ENCODE measurements at places on chromosomes 16 and 17. TPM values are rescaled to one million over a fixed set of nuclear protein-coding genes. Genes with fewer than 3 reads are reported as not detected.

DNA sequence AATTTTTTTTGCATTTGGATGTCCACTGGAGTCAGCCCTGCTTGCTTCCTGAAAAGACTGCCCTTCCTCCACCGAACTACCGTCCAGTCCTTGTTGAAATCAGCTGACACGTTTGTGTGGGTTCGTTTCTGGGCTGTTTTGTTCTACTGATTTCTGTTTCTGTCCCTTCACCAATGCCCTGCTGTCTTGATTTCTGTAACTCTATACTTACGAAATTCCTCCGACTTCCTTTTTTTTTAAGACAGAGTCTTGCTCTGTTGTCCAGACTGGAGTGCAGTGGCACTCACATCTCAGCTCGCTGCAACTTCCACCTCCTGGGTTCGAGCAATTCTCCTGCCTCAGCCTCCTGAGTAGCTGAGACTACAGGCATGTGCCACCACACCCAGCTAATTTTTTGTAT is 8.4 kb upstream of the GAA start:
- H3K27ac ChIP-seq: no peak overlapping the region
- H3K36me3 ChIP-seq: no peaks in the 10 kb centered on the region
- DNase-seq: no peak
- no peaks in the 10 kb centered on the region for H3K27me3 ChIP-seq
- H3K4me3 ChIP-seq: no peak overlapping the region

DNA sequence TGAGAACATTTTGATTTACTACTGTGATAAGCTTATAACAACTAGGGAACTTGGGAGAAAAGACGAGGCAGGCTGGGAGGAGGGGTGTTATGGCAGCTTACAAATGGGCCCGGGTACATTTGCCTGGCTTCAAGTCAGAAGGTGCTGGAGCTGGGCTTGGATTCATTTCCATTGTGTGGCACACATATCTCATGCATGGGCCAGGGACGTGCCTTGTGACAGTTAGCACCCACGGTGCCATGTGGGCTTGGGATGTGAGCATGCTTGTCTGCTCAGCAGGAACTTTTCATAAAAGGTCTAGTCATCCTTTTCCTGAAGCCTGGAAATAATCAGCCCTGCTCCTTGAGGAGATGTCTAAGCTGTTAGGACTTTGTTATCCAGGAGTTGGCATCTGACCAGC is 572.2 kb downstream of the CDH13 start:
- no peak for DNase-seq
- H3K36me3 ChIP-seq: no peaks in the 10 kb centered on the region
- no peaks in the 10 kb centered on the region for H3K27me3 ChIP-seq
- H3K4me1 ChIP-seq: no peaks in the 10 kb centered on the region
- no peak overlapping the region for H3K4me3 ChIP-seq

DNA sequence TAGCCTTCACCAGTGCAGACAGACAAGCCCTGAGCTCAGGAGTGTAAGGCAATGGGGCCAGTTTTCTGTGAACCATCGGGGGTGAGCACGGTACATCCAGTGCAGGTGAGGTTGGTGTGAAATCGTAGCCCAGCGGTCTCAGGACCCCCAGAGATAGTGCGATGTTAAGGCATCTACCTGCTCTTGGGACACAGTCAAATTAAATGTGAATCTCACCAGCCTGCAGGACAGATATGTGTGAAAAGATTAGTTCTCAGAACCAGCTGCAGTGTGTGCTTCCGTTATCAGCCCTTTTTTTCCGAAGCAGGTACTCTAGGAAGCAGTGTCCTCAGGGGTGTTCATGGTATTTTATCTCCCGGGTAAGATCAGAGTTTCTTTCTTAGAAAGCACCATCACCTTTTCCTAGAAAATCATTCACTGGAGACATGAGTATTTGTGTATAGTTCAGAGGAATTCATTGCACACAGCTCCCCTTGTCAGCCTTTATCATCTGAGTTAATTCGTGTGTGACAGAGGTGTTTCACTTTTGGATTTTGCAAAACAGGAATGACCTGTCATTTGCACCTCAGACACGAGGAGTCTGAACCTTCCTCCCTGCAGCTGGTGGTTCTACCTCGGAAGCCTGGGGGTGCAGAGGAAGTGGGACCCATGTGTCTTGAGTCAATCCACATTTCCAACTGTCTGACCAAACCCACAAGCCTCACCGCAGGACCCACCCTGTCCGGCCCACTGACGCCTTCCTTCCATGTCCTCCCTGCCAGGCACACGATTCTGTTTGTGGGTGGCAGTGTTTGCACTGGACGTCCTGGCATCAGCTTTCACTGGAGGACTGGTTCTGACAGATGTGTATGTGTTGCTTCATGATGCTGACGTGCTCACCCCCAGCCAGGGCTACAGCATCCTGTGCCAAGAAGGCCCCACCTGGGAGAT is 107.8 kb downstream of the CLEC16A start:
- peak overlapping the region; percentile 52 for H3K27ac ChIP-seq
- peak; percentile 43 for DNase-seq
- H3K36me3 ChIP-seq: peaks cover 13% of the 10 kb centered on the region
- peaks cover 47% of the 10 kb centered on the region for H3K4me1 ChIP-seq
- no peaks in the 10 kb centered on the region for H3K27me3 ChIP-seq

The HIGD1B gene
- not detected for total RNA-seq

DNA sequence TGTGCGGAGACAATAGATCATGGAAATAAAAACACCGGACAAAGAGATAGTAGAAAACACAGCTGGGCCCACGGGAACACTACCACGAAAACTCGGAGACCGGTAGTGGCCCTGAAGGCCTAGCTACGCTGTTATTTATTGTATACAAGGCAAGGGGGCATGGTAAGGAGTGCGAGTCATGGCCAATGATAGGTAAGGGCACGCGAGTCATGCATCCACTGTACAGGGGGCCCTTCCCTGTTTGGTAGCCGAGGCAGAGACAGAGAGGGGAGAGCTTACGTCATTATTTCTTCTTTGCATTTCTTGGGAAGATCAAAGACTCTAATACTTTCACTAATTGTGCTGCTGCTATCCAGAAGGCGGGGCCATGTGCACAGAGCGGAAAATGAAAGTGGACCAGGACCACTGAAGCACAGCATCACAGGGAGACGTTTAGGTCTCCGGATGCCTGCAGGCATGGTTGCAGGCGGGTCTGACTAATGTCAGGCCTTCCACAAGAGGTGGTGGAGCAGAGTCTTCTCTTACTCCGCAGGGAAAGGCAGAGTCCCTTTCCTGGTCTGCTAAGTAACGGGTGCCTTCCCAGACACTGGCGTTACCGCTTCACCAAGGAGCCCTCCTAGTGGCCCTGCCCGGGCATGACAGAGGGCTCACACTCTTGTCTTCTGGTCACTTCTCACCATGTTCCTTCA is 74.4 kb upstream of the ARL4D start:
- no peaks in the 10 kb centered on the region for H3K27me3 ChIP-seq
- DNase-seq: no peak
- H3K27ac ChIP-seq: no peak overlapping the region

GRCh38 chr17:879546-880442 is 97.6 kb downstream of the MRM3 start:
- no peaks in the 10 kb centered on the region for H3K27me3 ChIP-seq
- no peaks in the 10 kb centered on the region for H3K4me1 ChIP-seq
- peak; percentile 84 for DNase-seq
- no peaks in the 10 kb centered on the region for H3K36me3 ChIP-seq
- H3K4me3 ChIP-seq: no peak overlapping the region

GRCh38 chr17:49051269-49051668 is 54.1 kb downstream of the IGF2BP1 start:
- H3K27ac ChIP-seq: no peak overlapping the region
- H3K36me3 ChIP-seq: no peaks in the 10 kb centered on the region
- no peak overlapping the region for H3K4me3 ChIP-seq
- DNase-seq: no peak
- no peaks in the 10 kb centered on the region for H3K4me1 ChIP-seq

The KRTAP2-3 gene
- total RNA-seq: not detected

DNA sequence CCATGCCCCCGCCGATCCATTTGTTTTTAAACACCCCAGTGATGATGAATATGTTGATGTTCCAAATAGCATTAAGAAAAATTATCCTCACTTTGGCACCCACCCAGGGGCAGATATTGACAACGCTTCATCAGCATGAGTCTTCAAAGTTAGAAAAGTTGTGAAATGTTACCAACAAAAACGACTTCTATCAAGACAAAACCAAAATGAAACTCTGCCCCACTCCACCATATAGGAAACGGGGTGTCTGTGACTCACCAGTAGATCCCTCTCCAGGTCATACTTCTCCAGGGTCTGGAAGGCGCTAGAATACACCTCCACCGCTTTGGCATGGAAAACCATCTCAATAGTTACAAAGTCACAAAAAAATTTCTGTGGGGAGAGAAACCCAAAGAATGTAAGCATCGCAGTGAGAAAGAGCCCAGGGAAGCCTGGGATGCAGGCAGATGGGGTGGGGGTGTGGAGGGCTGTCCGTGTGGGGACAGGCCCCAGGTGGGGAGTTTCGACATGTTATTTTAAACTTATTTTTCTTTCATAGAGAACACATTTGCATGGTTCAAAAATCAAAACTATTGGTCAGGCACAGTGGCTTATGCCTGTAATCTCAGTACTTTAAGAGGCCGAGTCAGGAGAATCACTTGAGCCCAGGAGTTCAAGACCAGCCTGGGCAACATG is 10.2 kb downstream of the CIBAR2 start:
- H3K4me3 ChIP-seq: no peak overlapping the region
- H3K36me3 ChIP-seq: no peaks in the 10 kb centered on the region
- DNase-seq: no peak
- no peak overlapping the region for H3K27ac ChIP-seq

DNA sequence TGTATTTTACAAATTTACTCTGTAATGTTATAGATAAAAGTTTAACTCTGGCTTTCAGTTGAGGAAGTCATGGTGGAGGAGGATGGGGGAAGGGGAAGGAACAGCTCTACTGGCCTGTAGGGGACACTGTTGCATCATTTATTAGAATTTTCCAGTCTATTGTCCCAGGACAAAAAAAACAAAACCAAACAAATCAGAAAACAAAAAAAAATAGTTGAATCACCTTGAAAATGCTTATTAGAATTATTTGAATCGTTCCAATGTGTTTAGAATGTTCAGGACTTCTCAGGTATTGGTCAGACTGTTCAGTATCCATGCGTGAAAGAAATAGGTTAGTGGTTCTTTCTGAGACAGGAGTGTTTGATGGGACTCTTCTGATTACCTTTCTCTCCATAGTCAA is 242.0 kb downstream of the FTO start:
- DNase-seq: peak; percentile 31
- no peaks in the 10 kb centered on the region for H3K4me1 ChIP-seq
- no peak overlapping the region for H3K27ac ChIP-seq
- no peak overlapping the region for H3K4me3 ChIP-seq
- H3K36me3 ChIP-seq: no peaks in the 10 kb centered on the region

The HYDIN gene
- 1.1 TPM for total RNA-seq

The NRN1L gene
- not detected for total RNA-seq

GRCh38 chr16:3070608-3071111 is 5.2 kb downstream of the IL32 start:
- no peak for DNase-seq
- peaks cover 13% of the 10 kb centered on the region for H3K36me3 ChIP-seq
- peaks cover 99% of the 10 kb centered on the region for H3K4me1 ChIP-seq
- H3K27me3 ChIP-seq: no peaks in the 10 kb centered on the region
- H3K4me3 ChIP-seq: no peak overlapping the region
- H3K27ac ChIP-seq: peak overlapping the region; percentile 2

- H3K4me1 ChIP-seq: no peaks in the 10 kb centered on the region
- no peak for DNase-seq
- no peak overlapping the region for H3K4me3 ChIP-seq
- peaks cover 62% of the 10 kb centered on the region for H3K36me3 ChIP-seq
Measured at GRCh38 chr17:3826191-3826590, 19.9 kb downstream of the NCBP3 start.

DNA sequence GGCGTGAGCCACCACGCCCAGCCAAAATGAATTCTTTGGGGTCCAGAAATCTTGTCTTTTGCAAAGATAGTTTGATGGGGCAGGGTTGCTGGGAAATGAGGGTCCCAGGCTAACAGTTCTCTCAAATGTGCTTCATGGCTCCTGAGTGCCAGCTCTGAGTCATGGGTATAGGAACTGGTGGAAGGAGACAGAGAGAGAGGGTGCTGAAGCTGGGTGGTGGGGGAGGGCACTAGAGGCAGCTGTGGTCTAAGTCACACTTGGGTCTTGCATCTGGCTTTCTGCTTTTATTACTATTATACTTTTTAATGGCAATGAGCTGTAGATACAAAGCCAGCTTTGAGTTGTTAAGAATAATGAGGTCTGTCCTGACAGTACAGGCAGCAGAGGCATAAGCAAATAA is 54.6 kb downstream of the PRKCA start:
- no peaks in the 10 kb centered on the region for H3K36me3 ChIP-seq
- H3K27ac ChIP-seq: no peak overlapping the region
- H3K4me3 ChIP-seq: no peak overlapping the region

GRCh38 chr17:80644536-80644935 is 99.9 kb downstream of the RPTOR start:
- no peaks in the 10 kb centered on the region for H3K27me3 ChIP-seq
- no peak for DNase-seq
- no peaks in the 10 kb centered on the region for H3K36me3 ChIP-seq
- no peak overlapping the region for H3K27ac ChIP-seq
- peaks cover 5% of the 10 kb centered on the region for H3K4me1 ChIP-seq
- H3K4me3 ChIP-seq: no peak overlapping the region

DNA sequence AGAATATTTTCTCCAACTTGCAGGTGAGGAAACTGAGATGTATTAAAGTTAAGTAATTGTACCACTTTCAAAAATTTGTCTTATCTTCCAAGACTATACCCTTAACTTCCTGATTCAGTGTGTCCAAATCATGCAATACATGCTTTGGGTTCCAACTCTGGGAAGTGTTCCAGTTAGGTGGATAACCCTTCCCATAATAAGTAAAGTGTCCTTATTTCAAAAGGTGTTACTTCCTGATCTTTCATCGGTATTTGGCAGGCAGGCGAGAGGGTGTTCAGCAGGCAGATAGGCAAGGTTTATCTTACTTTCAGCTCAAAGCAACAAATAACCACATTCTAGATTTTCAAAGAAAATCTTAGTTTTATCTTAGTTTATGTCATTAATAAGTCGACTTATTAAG is 46.3 kb upstream of the ARHGAP44 start:
- H3K36me3 ChIP-seq: no peaks in the 10 kb centered on the region
- no peak overlapping the region for H3K4me3 ChIP-seq
- DNase-seq: no peak

The WNK4 gene
- 0.13 TPM for total RNA-seq

The GCGR gene
- not detected for total RNA-seq

DNA sequence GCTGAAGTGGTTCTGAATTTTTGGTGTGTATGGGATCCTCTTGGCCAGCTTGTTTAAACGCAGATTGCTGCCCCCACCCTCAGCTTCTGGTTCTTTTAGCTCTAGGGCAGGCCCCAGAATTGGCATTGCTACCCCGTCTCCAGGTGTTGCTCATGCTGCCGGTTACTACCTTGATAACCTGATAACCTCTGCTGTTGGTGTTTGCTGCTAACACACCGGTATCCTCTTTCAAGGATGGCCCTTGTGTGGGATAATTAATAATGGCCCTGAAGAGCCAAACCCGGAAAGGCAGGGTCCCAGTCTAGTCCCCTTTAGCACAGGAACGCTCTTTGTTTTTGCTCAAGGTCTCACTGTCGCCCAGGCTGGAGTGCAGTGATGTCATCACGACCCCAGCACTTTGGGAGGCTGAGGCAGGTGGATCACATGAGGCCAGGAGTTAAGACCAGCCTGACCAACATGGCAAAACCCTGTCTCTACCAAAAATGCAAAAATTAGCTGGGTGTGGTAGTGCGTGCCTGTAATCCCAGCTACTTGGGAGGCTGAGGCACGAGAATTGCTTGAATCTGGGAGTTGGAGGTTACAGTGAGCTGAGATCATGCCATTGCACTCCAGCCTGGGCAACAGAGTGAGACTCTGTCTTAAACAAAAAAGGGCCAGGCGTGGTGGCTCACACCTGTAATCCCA is 1.3 kb upstream of the ST3GAL2 start:
- peaks cover 25% of the 10 kb centered on the region for H3K4me1 ChIP-seq
- H3K4me3 ChIP-seq: no peak overlapping the region
- H3K36me3 ChIP-seq: no peaks in the 10 kb centered on the region
- H3K27me3 ChIP-seq: no peaks in the 10 kb centered on the region
- no peak for DNase-seq
- H3K27ac ChIP-seq: no peak overlapping the region
